ENCODE measurements at places on chromosomes 12 and 14.

DNA sequence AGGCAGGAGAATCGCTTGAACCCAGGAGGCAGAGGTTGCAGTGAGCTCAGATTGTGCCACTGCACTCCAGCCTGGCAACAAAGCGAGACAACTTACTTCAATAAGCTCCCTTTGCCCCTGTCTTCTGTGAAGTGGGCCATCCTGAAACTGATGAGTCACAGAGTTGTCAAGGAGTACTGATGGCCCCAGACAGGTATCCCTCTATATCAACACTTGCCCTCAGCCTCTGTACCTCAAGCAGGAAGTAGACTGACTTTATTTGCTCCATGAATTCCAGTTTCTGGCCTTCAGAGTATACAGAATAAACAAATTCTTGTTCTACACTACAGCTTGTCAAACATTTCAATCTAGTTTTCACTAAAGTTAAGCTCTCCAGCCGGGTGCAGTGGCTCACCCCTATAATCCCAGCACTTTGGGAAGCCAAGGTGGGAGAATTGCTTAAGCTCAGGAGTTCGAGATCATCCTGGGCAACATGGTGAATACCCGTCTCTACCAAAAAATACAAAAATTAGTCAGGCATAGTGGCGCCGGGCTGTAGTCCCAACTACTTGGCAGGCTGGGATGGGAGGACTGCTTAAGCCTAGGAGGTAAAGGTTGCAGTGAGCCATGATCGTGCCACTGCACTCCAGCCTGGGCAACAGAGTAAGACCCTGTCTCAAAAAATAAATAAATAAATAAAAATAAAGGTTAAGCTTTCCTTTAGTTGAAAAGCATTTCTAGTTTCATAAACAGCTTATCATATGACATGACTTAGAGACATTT, 16.4 kb upstream of the LRP10 start:
- DNase-seq, result no peak

DNA sequence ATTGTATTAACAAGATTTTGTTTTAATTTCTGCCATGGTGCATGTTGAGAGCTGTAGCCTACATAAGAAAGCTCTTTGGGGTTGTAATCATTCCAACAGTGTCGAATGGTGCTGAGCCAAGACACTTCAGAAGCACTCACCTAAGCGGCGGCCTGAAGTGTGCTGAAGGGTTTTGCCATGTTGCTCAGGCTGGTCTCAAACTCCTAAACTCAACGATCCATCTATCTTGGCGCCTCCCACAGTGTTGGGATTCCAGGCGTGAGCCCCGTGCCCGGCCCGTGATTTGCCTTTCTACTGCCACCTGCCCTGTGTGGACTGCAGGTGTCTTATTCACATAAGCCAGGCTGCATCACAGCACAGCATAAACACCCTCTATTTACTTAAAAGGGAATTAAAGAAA, 48.9 kb downstream of the AMN start:
- DNase-seq, result no peak

- no peak for DNase-seq
These were observed 44.8 kb downstream of the EP400 start for GRCh38 chr12:131994589-131994988.

- DNase-seq, result no peak
These were observed 586.3 kb downstream of the BCL11B start for GRCh38 chr14:98685725-98686124.

GRCh38 chr12:115973968-115974724, 303.3 kb downstream of the MED13L start:
- DNase-seq, result no peak

- no peak for DNase-seq
These were observed 13.0 kb downstream of the ASPG start for GRCh38 chr14:104098272-104099095.

DNA sequence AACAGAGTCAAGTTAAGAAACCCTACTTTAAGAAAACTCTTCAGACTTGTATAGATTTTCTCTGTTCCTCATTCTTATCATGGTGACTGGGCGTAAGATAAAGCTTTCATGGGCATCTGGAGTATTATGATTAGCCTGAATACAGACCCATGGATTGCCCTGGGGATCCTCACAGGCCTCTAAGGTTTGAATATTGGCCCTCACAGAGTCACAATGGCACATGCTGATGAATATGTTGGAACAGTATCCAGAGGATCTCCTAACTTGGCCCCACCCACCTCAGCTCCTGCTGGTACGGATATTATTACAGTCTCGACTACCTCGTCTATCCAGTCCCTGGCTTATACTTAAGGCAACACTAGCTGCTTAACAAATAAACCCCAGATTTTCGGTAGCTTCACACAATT, 8.1 kb downstream of the OSBPL8 start:
- DNase-seq, result no peak

GRCh38 chr12:48954841-48955501, 2.3 kb downstream of the ARF3 start:
- DNase-seq, result no peak
